ENCODE measurements at places on chromosomes 4 and X. TPM values are rescaled to one million over a fixed set of nuclear protein-coding genes. Genes with fewer than 3 reads are reported as not detected.

DNA sequence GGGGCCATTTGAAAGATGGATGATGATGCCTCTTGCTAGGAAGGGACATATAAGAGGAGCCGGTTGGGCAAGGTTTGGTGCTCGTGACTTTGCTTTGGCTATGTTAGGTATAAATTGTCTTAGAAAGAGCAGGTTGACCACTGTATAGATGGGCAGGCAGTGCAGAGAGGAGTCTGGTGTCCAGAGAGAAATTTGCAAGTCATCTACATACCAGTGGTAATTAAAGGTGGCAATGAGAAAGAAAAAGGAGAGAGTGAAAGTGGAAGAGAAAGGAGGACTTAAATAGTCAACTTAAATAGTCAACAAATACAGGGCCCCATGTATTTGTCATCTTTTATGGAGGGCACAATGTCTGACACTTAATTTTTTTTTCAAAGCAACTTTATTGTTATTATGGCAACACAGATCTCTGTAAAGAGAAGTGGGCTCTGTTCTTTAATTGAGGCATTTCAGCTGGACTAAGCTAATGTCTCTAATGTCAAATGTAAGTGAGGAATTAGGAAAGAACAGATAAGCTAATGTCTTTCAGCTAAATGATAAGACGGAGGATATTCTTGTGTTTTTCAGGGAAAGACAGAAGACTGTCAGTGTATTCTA lies 75.4 kb upstream of the ANXA3 start:
- no peak for DNase-seq

GRCh38 chrX:131841496-131842437 lies 181.3 kb upstream of the STK26 start:
- DNase-seq = peak; percentile 72

DNA sequence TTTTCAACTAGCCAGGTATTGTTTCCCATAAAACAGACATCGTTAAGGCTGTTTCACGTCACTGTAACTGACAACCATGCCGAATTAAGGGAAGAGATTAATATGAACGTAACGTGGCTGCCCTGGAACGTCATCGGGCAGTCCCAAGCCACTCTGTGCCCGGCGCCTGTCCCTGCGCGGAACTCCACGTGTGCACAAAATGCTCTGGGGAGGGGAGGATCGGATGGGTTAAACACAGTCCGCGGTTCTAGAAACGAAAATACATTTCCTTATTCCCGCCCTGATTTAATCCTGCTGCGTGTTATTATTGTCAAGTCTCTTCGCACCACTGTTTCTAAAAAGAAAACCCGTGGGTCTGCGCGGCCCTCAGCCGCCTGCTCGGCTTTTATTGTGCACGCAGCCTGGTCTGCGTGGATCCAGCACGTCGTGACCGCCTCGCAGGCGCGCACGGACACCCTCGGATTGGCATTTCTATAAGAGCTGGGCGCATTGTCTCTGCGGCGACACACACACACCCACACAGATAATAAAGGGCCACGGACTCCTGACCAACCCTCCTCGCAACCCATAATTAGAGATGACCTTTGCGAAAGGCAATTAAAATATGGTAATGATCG lies 69.6 kb upstream of the BCOR start:
- DNase-seq = peak; percentile 15

- DNase-seq = peak; percentile 44
Observed at GRCh38 chr4:110624398-110624780, 1.5 kb upstream of the PITX2 start.

DNA sequence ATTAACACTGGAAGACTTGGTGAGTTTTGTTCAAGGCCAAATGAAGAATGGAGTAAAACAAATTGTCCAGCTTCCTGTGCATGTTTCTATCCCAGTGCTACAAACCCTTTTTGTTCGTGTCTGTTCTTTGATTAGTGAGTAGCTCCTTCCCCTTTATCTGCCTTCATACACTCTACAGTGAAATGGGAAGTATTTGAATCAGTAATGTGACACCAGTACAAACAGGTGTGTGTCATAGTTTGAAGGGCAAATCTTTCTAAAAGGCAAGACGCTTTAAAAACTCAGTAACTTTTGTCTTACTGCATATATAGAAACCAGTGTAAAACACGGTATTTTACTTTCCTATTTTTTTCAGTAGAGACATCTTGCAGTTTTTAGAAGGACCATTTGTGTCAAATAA lies 5.9 kb downstream of the ARHGEF38 start:
- no peak for DNase-seq

DNA sequence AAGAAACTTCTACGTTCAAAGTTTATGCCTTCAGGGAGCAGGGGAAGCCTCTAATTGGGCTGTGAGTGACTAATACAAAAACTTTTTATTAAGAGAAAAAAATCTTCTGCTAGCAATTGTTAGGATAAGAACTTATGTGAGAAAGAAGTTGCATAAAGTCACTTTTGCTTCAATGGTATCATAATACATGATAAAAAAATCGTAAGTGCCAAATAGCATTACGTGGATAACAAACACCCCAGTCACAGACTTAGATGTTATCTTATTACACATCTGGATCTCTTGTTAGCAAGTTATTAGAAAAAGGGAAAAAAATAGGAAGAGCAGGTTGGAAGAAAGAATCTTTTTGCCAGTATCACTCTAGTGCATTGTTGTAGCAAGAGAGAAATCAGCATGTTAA lies 4.2 kb upstream of the NDST4 start:
- DNase-seq = no peak

DNA sequence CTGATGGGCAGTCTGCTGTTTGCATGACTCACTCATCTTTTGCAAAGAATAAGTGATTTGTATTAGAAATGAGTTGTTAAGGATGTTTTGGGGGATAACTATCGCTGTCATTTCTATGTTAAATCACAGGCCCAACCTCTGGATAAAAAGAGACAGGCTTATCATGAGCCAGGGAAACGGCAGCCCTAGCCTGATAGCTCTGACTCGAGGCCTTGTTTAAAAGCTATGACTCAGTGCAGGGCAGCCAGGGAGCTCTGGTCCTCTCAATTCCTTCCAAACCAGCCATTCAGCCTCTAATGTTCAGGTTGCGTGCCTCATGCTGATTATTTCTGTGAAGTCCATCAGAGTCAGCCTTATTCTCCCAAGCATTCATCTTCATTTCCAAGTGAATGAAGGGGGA lies 305.9 kb upstream of the HAND2 start:
- peak; percentile 14 for DNase-seq

DNA sequence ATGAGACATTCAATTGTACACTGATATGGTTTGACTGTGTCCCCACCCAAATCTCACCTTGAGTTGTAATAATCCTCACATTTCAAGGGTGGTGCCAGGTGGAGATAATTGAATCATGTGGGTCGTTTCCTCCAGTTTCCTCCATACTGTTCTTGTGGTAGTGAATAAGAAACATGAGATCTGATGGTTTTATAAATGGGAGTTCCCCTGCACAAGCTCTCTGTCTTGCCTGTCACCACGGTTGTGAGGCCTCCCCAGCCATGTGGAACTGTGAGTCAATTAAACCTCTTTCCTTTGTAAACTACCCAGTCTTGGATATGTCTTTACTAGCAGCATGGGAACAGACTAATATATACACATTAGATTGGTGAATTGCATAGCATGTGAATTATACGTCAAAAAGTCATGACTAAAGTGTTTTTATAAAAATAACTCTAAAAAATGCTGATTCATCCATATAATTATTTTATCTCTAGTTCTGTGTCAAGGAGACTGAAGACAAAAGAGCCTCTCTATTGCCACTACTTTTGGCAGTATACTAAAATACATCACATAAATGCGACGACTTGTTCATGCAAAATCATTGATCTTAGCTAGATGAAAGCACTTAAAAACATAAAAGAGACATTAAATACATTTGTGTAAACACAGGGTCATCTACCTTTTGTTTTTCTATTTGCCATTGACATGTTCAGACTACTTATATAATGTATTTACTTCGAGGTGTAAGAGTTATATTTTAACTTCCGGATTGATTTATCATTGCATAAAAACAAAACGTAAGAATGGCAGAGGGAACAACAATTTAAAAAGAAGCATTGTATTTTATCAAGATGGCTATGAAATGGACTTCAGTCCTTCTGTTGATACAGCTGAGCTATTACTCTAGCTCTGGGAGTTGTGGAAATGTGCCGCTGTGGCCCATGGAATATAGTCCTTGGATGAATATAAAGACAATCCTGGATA lies 50.1 kb downstream of the YTHDC1 start:
- DNase-seq = no peak

DNA sequence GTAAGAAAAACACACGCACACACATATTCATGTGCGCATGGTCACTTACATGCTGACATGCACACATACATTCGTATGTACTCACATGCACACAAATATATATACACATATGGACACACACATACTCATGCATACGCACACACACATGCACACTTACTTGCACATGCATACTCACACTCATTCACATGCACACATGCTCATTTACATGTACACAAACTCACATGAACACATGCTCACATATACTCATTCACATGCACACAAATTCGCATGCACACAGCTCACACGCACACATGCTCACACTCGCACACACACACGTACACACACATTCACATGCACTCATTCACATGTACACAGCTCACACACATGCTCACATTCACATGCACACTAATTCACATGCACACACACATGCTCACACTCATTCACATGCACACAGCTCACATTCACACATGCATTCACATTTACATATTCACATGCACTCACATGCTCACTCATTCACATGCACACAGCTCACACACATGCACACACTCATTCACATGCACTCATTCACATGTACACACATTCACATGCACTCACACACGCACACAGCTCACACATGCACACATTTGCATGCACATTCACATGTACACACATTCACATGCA lies 276.1 kb downstream of the DHRSX start:
- DNase-seq = no peak

DNA sequence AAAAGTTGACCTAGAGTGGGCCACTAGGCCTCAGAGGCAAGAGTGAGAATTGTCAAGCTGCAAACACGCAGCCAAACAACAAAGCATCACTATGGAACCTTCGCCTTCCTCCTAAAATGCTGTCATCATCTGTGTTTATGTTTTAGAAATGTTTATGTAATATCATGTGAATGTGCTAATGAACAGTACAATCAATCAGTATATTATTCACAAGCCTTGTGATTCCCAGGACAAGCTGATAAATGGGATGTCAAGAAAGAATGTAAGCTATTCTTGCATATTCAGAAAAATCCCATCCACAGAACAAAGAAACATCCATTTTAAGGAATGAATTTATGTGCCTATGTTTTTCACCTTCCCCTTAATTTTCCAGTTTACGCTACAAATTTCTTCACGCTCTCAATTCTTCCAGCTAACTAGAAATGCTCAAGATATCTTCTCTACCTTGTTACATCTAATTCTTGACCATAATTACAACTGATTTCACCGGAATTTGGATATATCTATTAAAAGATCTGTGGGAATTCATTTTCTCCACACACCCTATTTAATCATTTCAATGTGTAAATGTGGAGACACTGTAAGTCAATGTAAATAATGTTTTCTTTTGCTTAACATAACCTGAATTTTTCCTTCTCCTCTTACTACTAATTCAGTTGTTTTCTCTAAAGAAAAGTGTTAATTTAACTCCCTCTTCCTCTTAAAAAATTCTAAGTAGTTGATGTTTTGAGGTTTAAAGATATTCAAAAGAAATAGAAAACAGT lies 65.5 kb downstream of the LEF1 start:
- DNase-seq = no peak

- no peak for DNase-seq
Observed at GRCh38 chrX:112968351-112969133, 127.9 kb upstream of the AMOT start.

- DNase-seq = no peak
Observed at GRCh38 chr4:57668621-57669020, 558.4 kb upstream of the IGFBP7 start.

DNA sequence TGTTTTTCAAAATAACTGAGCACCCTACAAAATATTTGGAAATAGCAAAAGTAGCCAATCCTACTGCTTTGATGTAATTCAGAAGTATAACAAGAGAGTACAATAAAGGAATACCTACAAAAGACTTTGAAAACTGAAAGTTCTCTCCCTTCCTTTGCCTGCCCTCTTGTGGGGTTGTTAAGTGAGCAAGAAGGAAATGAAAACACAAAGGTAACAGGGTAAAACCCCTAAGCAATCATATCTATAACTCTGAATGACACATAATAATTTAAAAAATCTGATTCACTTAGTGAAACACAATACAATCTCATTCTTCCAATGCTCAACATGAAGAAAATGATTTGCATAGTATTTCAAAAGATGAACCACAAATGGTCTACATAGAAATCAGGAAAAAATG lies 98.2 kb downstream of the FRYL start:
- no peak for DNase-seq

IL3RA gene
- total RNA-seq = 10.7 TPM

CCDC120 gene
- total RNA-seq = 2.7 TPM

APBB2 gene
- 80.0 TPM for total RNA-seq

AMBN gene
- total RNA-seq = not detected

EDA2R gene
- 2.7 TPM for total RNA-seq

PF4V1 gene
- not detected for total RNA-seq

PRRG3 gene
- 13.2 TPM for total RNA-seq

VCX2 gene
- not detected for total RNA-seq

Measured in tongue (tissue), 3 donors.